ENCODE measurements at places on chromosomes 7 and 10.

DNA sequence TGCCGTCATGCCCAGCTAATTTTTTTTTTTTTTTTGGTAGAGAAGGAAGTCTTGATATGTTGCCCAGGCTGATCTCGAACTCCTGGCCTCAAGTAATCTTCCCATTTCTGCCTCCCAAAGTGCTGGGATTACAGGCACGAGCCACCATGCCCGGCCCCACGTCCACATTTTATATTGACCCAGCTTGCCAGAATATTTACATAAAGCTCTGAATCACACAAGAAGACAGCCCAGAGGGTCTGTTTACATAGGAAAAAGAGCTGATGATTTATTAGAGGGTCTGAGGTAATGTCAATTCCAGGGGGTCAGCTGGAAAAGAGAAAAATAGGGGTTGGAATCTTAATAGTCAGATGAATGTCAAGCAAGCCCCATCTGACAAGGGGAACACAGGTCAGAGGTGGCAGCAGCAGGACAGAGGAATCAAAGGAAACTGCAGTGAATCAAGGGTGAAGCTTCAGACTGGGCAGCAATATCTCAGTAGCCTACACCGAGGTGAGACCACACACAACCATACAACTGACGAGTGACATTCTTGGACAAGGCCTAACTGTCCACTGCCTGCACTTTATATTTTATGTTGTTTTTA is 15.8 kb upstream of the SLF2 start:
- H3K36me3 ChIP-seq, result no peaks in the 10 kb centered on the region
- no peak overlapping the region for H3K27ac ChIP-seq
- no peaks in the 10 kb centered on the region for H3K27me3 ChIP-seq

- no peaks in the 10 kb centered on the region for H3K27me3 ChIP-seq
- H3K36me3 ChIP-seq, result peaks cover 2% of the 10 kb centered on the region
- H3K27ac ChIP-seq, result no peak overlapping the region
- no peak for DNase-seq
Measured at GRCh38 chr10:12797471-12798262, 203.8 kb downstream of the CCDC3 start.

DNA sequence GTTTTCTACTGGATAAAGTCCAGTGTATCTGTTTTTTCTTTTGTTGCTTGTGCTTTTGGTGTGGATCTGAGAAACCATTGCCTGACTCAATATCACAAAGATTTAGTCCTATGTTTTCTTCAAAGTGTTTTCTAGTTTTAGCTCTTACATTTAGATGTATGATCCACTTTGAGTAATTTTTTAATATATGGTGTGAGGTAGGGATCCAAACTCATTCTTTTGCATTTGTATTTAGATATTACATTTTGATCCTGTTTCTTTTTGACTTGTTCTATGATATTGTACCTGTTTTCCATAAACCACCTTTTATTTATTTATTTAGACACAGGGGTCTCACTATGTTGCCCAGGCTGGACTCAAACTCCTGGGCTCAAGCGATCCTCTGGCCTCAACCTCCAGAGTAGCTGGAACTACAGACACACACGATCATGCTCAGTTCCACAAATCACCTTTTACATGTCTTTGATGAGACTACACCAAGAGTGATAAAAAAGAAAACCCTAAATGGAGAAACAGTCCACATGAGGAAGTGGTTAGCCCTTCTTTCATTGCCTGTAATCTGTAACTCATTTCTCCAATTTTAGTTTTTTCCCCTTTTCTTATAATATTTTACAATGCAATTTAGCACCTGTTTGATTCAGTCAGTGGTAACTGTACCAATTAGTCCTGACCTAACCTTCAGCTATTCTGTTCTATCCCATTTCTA is 86.0 kb downstream of the SLC37A3 start:
- no peaks in the 10 kb centered on the region for H3K27me3 ChIP-seq
- no peak overlapping the region for H3K27ac ChIP-seq
- DNase-seq, result no peak
- H3K36me3 ChIP-seq, result no peaks in the 10 kb centered on the region

GRCh38 chr7:102463841-102464576 is 654 bp downstream of the ALKBH4 start:
- peaks cover 16% of the 10 kb centered on the region for H3K4me1 ChIP-seq
- DNase-seq, result no peak
- H3K4me3 ChIP-seq, result peak overlapping the region; percentile 71
- no peaks in the 10 kb centered on the region for H3K27me3 ChIP-seq

DNA sequence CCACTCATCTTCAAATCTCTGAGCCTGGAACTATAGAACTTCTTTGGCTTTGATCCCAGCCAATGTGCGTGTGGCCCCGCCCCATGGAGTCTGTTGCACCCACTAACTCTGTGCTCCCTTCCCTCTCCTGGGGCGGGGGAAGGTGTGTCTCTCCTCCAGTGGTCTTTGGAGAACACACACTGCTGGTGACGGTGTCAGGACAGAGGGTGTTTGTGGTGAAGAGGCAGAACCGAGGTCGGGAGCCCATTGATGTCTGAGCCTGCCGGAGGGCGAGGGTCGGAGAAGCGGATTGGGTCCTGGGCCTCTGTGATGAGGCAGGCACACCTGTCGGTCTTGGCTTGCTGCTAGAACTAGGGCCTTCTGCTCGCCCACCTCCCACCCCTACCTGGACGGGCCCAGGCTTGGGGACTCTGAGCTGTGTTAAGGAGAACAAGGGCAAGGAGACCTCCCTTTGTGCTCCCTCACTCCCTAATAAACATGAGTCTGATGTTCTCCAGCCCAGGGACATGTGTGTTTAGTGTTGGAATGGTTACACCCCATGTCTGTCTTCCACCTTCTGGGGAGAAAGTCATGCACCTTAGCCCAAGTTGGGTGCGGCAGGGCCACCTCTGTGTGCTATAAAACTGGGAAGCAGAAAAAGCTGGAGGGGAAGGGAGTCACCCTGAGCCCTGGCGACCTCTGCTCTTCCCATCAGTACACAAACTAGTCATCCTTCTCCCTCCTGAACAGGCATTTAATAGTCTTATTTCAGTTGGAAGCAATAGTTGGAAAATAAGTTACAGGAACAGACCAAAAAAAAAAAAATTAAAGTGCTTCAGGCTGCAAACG is 4.6 kb downstream of the TRAPPC14 start:
- peaks cover 61% of the 10 kb centered on the region for H3K36me3 ChIP-seq
- no peak overlapping the region for H3K4me3 ChIP-seq
- H3K27ac ChIP-seq, result no peak overlapping the region
- peaks cover 15% of the 10 kb centered on the region for H3K4me1 ChIP-seq
- no peaks in the 10 kb centered on the region for H3K27me3 ChIP-seq
- DNase-seq, result no peak

- H3K27ac ChIP-seq, result no peak overlapping the region
- no peaks in the 10 kb centered on the region for H3K27me3 ChIP-seq
- H3K4me3 ChIP-seq, result no peak overlapping the region
Measured at GRCh38 chr7:143256932-143257331, 6.3 kb upstream of the GSTK1 start.
